ENCODE measurements at places on chromosomes 4 and X.

DNA sequence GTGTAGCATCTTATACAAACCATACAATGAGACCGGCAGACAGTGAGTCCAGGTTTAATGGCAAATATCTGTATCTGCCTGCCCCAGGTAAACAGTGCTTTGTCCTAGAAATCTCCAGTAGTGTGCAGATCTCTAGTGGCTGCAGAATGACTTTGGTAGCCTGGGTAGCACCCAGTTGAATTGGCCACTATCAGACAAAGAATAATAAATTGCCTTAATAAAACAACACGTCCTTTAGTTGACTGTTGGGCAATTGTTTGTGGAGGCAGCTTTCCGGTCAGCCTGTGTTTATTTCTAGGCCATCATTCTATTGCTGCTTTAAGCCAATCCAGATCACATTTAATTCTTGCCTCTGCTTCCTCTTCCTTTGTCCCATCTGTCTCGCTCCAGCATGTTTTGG lies 52.5 kb downstream of the SNX25 start:
- no peak for DNase-seq

DNA sequence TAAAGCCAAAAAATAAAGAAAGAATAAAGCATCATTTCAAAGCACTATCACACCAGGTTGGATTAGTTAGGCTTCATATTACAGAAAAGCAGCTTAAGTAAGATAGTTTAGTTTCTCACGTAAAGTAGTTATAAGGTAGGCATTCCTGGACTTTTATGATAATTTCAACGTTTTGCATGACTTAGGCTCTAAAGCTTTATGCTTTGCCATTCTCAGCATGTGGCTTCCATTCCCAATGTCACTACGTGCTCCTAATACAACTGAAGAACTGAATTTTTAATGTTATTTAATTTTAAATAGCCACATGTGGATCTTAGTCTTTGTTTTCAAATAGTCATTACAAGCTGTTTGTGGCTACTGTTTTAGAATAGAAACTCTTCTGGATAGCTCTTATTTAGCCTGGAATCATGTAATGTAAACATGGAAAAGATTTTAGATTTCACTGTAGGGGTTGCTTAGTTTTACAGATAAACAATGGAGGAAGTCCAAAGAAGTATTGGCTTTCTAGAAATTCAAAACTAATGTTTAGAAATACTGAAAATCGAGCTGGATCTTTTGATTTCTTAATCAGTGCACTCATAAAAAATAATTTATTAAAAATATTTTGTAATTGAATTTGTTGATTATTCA lies 710.0 kb downstream of the IL1RAPL1 start:
- DNase-seq, result no peak

GRCh38 chrX:40652664-40653063 lies 5.3 kb upstream of the CXorf38 start:
- DNase-seq, result no peak

- no peak for DNase-seq
Observed at GRCh38 chrX:50723006-50723405, 91.0 kb downstream of the SHROOM4 start.

DNA sequence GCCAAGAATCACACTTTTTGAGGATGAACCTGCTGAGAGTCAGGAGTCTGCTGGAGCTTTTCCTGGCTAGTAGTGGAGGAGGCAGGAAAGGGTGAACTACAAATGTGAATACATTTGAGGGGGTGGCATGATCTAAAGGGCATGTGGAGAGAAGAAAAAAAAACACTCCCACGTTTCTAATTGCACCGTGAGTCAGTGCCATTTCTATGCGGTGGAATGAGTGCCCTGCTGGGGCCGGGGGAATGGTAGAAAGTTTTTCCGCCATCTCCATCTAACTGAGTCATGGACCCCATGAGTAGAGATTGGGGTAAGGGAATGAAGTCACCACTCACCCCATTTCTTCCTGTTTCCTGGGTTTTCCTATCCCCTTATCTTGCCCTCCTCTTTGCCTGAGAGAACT lies 19.8 kb downstream of the BEX3 start:
- DNase-seq, result no peak

DNA sequence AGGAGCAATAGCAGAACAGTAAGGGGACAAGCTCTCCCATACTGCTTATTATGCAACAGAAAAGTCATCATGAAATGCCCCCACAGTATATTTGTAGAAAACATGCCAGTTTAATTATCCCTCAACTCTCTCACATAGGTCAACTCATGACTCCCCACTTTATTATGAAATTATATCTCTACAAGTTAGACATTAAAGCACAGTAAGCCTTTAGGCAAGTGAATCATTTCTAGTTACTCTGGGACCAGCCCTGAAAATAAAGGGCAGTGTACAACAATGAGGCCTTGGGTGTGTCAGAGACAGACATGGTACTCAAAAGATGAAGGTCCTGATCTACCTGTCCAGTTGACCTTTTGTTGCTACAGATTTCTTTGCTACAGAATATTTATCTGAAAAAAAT lies 191.9 kb downstream of the FBXW7 start:
- DNase-seq, result no peak

GRCh38 chr4:133320576-133321170 lies 171.6 kb downstream of the PCDH10 start:
- DNase-seq, result peak; percentile 1

- no peak for DNase-seq
Observed at GRCh38 chrX:41312786-41313185, 21.2 kb upstream of the DDX3X start.

DNA sequence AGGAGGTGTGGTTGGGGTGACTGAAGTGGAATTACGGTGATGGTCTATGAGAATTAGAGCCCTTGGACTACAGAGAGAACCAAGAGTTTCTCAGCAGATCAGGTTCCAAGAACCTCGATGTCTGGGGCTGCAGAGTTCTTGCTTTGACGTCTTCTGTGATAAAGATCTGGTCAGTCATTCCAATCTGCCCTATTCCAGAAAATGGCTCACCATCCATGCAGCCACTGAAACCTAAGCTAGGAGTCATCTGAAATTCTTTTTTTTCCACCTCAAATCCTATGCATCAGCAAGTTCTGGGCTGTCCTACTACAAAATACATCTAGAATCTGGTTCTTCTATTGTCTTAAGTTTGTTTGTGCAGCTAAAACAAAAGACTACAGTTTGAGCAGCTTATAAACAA lies 254.4 kb upstream of the PGRMC2 start:
- no peak for DNase-seq

- no peak for DNase-seq
Observed at GRCh38 chrX:13937370-13938050, 92.2 kb downstream of the GEMIN8 start.

All from GM19239 (cell line).